Natural killer cell (primary cell): ENCODE measurements at places on chromosomes 5 and 9. TPM values are rescaled to one million over a fixed set of nuclear protein-coding genes. Genes with fewer than 3 reads are reported as not detected.
A peak's percentile ranks its signal among the peaks of the same experiment; 100 is the strongest.

LRRC14B gene
- total RNA-seq: not detected

ABO gene
- 0.20 TPM for total RNA-seq

DNA sequence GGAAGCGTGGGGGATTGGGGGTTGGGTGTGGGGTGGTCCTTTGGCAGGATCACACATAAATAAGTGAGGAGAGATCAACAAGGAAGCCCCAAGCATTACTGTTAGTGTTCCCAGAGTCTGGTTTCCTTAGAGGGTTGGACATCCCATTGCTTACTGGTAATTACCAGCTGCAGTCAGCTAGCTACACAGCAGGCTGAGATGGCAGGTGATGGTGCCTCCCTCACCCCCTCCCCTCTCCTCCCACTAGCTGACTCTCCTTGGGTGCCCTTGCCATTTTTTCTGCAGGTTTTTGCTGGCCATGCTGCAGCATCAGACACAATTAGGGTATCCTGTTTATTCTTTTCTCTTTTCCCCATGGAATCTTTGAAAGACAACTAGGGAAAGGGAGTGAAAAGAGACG is 107.5 kb upstream of the TLR4 start:
- DNase-seq: no peak
- H3K36me3 ChIP-seq: no peaks in the 10 kb centered on the region
- H3K4me1 ChIP-seq: no peaks in the 10 kb centered on the region
- H3K4me3 ChIP-seq: no peak overlapping the region
- H3K27ac ChIP-seq: no peak overlapping the region

- DNase-seq: no peak
- no peaks in the 10 kb centered on the region for H3K27me3 ChIP-seq
- no peak overlapping the region for H3K4me3 ChIP-seq
- no peaks in the 10 kb centered on the region for H3K4me1 ChIP-seq
Measured at GRCh38 chr5:142072488-142072887, 36.1 kb upstream of the NDFIP1 start.

DNA sequence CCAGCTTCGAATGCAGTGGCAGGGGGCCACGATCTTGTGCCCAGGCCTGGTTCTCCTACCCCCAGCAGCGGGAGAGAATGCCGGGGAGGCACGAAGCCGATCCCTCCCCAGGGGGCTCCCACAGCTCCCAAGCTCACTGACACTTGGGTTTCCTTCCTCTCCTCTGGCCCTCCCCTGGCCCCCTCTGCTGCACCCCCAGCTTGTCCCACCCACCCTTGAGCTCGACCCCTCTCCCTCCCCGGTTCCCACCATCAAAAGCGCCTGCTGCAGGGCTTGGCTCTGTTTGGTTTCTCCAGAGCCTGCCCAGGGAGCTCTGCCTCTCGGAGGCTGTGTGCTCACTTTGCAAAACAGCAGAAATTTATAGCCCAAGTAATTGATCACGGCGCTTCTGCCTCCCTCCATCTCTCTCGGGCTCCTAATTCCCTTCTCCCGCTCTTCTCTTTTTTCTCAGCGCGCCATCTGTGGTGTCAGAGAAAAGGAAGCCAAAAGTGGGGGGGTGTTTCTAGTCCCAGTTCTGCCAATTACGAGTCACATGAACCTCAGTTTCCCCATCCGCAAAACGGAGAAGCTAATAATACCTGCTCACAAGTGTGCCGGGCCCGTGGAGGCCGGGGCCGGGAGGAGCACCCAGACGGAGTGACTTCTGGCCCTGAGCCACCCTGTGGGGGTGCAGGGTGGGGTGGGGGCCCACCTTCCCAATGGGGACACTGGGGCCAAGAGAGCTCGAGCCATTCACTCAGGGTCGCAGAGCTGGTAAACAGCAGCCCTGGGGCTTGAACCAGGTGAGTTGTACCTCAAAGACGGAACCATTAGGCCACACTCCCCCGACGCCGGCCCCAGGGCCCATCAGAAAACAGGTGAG is 141.2 kb upstream of the IER5L start:
- H3K36me3 ChIP-seq: no peaks in the 10 kb centered on the region
- H3K27ac ChIP-seq: no peak overlapping the region
- no peak overlapping the region for H3K4me3 ChIP-seq
- no peaks in the 10 kb centered on the region for H3K27me3 ChIP-seq

DNA sequence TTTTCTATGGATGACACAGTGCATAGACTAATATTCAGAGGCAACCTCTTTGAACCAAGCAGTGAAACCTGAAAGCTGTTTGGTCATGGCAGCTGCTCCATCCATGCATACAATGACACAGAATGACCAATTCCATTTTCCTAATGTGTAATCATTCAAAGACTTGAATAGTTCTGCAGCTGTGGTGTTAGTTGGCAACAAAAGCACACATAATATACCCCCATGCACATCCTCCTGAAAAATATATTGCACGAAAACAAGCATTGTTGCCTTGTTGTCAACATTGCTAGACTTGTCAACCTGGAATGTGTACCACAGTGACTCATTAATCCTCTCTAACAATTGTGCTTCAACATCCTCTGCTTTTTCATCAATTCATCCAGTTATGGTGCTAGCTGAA is 71.0 kb upstream of the SEMA6A start:
- no peak overlapping the region for H3K27ac ChIP-seq
- DNase-seq: no peak
- H3K4me1 ChIP-seq: no peaks in the 10 kb centered on the region
- no peaks in the 10 kb centered on the region for H3K36me3 ChIP-seq
- no peaks in the 10 kb centered on the region for H3K27me3 ChIP-seq

RAD17 gene
- total RNA-seq: 24.6 TPM

HCN1 gene
- total RNA-seq: not detected

FOXD4L5 gene
- total RNA-seq: not detected

GRCh38 chr9:129405089-129405826 is 215.6 kb downstream of the C9orf50 start:
- H3K4me3 ChIP-seq: no peak overlapping the region
- H3K36me3 ChIP-seq: no peaks in the 10 kb centered on the region
- H3K4me1 ChIP-seq: peaks cover 4% of the 10 kb centered on the region
- H3K27ac ChIP-seq: no peak overlapping the region

GRCh38 chr5:175614861-175615260 is 43.0 kb upstream of the HRH2 start:
- H3K27me3 ChIP-seq: no peaks in the 10 kb centered on the region
- no peaks in the 10 kb centered on the region for H3K36me3 ChIP-seq
- no peaks in the 10 kb centered on the region for H3K4me1 ChIP-seq
- no peak for DNase-seq
- H3K4me3 ChIP-seq: no peak overlapping the region

DNA sequence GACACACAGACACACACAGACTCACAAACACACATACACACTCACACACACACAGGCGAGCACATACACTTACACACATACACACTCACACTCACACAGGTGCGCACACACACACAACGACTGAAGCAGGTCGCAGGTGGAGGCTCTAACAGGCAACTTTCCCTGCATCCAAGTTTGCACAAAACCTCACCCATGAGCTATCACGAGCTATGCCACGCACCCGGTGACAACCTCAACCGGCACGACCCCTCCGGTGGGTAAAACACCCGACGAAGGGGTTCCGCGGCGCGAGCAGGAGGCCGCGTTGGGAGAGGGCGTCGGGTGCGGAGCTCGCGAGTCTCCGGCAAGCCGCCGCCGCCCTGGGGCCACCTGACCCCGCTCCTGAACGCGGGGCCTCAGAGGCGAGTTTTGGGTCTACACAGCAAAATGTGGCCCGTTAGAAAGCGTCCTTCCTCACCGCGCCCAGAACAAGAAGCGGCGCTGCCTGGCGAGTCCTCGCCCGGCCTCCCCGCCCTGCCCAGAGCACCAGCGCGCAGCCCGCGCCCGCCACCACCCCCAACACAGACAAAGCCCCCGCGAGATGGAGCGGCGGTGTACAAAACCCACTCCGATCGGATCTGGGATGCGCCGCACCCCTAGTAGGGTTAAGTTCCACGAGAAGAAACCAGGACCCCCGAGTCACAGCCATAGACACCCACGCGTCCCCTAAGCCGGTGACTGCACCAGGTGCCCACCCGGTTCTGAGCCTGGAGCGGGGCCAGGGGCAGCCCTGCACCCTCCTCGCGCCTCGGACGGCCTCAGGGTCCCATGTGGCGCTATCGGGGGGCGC is 665 bp downstream of the SLC6A3 start:
- peaks cover 41% of the 10 kb centered on the region for H3K4me1 ChIP-seq
- no peak for DNase-seq
- peaks cover 25% of the 10 kb centered on the region for H3K27me3 ChIP-seq
- no peak overlapping the region for H3K27ac ChIP-seq
- no peak overlapping the region for H3K4me3 ChIP-seq
- H3K36me3 ChIP-seq: no peaks in the 10 kb centered on the region

DNA sequence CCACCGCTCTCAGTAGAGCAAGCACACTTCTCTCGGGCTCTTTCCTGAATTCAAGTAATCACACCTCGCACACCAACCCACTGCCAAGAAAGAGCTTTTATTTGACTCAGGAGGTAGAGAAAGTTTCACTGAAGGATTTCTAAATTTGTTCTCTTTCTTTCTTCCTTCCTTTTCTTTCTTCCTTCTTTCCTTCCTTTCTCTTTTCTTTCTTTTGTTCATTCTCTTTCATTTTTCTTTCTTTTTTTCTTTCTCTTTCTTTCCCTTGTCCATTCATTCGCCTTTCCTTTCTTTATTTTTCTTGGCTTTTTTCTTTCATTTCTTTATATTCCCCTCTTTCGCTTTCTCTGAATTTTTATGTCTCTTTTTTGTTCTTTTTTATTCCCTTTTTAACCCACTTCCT is 300.1 kb downstream of the ENC1 start:
- no peak overlapping the region for H3K4me3 ChIP-seq
- DNase-seq: no peak
- H3K27ac ChIP-seq: no peak overlapping the region
- no peaks in the 10 kb centered on the region for H3K4me1 ChIP-seq
- no peaks in the 10 kb centered on the region for H3K36me3 ChIP-seq

MLANA gene
- not detected for total RNA-seq

NTRK2 gene
- 0.08 TPM for total RNA-seq

MAMDC4 gene
- total RNA-seq: 4.6 TPM

SLIT3 gene
- 0.80 TPM for total RNA-seq

CCNJL gene
- total RNA-seq: 20.7 TPM

DNA sequence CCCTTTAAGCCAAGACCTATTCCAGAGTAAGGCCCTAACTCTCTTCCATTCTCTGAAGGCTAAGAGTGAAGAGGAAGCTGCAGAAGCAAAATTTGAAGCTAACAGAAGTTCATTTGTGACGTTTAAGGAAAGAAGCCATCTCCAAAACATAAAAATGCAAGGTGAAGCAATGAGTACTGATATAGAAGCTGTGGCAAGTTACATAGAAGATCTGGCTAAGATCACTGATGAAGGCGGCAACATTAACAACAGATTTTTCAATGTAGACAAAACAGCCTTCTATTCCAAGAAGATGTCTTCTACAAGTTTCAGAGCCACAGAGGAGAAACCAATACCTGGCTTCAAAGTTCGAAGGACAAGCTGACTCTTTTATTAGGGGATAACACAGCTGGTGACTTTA is 1143.4 kb downstream of the CDH12 start:
- no peaks in the 10 kb centered on the region for H3K4me1 ChIP-seq
- no peak overlapping the region for H3K4me3 ChIP-seq
- no peak for DNase-seq
- no peaks in the 10 kb centered on the region for H3K27me3 ChIP-seq

DNA sequence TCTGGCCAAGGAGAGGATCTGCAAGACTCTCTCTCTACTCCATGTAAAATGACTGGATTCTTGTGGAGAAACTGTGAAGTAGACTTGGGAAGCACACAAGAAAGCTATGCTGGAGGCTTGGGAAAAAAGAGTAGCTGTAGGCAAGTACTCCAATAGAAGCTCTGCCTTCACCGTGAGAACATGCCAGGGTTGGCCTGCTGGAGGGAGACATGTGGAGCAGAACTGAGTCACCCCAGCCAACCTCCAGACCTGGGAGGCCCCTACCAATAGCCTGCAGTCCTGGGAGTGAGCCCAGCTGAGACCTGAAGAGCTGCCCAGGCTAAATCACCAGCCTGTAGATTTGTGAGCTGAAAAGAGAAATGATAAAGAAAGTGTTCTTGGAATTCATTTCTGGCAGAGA is 66.6 kb downstream of the DEPDC1B start:
- H3K4me1 ChIP-seq: no peaks in the 10 kb centered on the region
- DNase-seq: no peak
- H3K4me3 ChIP-seq: no peak overlapping the region
- H3K36me3 ChIP-seq: no peaks in the 10 kb centered on the region

GZMA gene
- total RNA-seq: 590 TPM

EFNA5 gene
- total RNA-seq: 2.2 TPM

DNA sequence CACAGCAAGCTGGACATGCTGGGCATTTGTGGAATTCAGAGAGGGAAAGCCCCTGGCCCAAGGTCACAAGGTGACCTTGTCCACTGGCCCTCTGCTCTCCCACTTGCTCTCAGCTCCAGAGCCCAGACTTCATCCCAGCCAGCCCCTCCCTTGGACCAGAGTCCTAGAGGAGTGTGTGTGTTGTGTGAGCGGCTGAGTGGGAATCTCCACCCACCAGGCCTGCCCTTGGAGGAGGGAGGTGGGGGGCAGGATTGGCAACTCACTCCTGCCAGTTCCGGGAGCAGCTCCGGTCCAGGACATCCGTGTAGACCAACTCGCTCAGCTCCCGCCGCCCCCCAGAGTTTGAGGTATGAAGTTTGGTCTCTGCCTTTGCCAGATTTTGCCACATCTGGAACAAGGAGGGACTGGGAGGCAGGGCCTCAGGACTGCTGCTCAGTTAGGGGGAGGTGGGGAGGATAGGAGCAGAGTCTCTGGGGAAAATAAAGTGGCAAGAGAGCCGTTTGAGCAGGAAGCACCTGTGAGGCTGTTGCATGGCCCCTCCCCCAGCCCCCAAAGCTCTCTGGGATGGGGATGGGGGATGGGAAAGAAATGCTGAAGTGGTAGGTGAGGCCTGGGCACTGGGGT is 1.4 kb downstream of the MZB1 start:
- H3K36me3 ChIP-seq: no peaks in the 10 kb centered on the region
- no peak for DNase-seq

DNA sequence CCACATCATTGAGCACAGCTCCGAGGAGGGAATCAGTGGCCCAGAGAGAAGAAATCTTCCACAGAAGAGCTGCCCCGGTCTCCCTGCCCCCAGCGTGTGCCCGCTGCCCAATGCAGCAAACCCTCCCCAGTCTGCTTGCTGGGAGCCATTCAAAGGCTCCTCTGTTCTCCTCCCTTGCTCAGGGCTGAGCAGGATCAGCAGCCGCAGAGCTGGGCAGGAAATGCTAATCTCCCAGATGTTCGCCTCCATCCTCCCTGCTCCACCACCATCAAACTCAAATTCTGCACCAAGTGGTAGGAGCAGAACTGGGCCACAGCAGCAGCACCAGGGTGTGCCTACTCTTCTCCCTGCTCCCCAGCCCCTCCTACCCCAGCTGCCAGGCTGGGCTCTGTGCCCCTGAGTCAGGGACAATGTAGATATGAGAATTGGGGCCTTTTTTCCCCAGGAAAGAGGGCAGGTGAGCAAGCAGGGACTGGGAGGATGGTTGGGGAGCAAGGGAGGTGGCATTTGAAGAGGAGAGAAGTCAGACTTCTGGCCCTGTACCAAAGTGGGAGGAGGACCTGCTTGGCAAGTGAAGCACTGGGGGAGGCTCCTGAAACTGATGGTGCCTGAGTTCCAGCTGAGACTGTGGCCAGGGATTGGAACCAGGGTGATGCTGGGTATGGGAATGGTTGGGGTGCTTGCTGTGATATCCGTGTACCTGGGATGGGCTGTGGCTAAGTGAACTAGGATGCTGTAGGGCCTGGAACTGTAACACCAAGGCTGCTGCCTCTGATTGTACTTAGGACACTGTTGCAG is 1.9 kb upstream of the PCDH1 start:
- peaks cover 38% of the 10 kb centered on the region for H3K4me1 ChIP-seq
- no peak overlapping the region for H3K4me3 ChIP-seq
- H3K27ac ChIP-seq: no peak overlapping the region
- peaks cover 65% of the 10 kb centered on the region for H3K27me3 ChIP-seq
- no peak for DNase-seq

GRCh38 chr9:98998441-98999151 is 54.9 kb downstream of the COL15A1 start:
- DNase-seq: peak; percentile 60
- H3K36me3 ChIP-seq: no peaks in the 10 kb centered on the region
- no peak overlapping the region for H3K4me3 ChIP-seq
- H3K27me3 ChIP-seq: no peaks in the 10 kb centered on the region
